ENCODE measurements at places on chromosomes 13 and 19. TPM values are rescaled to one million over a fixed set of nuclear protein-coding genes. Genes with fewer than 3 reads are reported as not detected.

Gene DAND5
- total RNA-seq: not detected

Gene CD70
- 0.30 TPM for total RNA-seq

- DNase-seq: no peak
These were observed 53.6 kb downstream of the TDRD12 start for GRCh38 chr19:32773126-32773525.

DNA sequence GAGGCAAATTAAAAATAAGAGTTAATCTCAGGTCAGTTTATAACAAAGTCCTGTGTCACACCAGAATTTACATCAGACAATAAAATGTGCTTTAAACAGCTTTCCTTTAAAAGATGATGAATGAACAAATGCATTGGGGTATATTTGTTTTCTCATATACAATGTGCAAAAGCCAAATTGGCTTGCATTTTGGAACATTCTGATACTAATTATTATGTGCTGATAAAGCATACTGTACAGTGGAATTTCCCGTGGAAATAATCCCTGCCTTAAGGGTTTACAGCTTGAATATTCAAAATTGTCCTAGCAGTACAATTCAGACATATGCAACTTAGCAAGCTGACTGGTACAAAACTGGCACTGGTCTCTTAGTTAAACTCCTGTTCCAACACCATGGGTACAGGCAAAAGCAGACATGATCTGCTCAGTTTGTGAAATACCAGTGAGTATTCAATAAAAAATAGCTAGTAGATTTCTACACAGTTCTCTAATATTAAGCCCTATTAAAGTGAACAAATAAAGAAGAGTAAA is 373.4 kb downstream of the SLITRK1 start:
- no peak for DNase-seq

DNA sequence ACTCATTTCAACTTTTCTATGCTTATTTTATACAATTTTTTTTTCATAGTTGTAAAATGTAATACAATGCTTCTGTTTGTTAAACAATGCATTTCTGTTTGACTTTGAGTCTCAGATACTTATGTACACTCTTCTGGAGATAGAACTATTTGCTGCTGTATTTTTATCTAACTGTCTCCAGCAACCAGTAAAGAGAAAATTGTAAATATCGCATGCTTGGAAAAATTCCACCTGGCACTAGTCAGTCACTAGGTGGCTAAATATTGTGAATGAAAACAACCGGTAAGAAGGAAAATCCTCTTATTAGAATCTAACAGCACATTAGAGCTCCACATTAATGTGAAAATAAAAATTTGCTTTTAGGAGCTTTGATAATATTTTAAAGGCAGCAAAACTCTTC is 876.5 kb downstream of the PCDH9 start:
- DNase-seq: no peak

DNA sequence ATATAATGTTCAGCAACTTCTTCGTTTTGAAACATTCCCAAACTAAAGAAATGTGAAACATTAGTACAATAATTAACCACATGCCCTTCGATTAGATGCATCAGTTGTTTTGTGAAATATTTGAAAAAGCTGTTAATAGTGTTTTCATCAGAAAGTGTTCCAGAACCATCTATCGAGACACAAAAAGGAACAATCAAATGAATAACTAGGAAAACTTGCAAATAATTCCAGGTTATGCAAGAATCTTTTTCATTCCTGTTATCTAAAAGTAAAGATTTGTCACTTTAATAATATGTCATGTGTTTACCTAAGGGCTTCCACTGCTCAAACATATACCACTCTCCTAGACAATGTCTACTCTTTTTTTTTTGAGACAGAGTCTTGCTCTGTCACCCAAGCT is 904.2 kb upstream of the MIR17HG start:
- no peak for DNase-seq

DNA sequence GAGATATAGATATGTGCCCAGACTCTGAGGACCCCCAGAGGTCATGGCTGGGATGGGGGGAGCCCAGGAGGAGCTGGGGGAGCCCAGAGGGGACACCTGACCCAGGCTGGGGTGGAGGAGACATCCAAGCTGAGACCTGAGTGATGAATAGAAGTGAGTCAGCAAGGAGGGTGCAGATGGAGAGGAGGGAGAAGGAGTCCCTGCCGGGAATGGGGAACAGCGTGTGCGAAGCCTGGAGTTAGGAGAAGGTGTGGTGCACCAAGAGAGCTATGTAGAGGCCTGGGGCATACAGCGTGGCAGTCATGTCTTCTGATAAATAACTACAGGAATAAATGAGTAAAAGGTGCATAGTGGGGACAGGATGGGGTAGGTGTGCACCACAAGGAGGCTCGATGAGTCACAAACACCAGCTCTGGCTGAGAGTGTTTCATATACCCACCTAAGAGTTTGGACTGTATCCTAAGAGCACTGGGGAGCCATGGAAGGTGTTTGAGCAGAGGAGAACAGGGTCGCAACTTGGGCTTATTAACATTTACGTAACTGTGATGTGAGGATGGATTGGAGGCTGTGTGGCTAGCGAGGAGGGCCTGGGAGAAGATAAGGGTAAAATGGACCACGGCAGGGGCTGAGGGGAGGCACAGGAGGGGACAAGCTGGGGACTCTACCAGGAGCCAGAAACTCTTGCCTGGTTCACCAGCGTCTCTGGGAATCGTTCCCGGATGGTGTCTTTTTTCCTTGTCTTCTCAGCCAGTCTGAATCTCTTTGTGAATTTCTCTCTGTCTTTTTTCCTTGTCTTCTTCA is 1.4 kb downstream of the CEACAM18 start:
- no peak for DNase-seq

DNA sequence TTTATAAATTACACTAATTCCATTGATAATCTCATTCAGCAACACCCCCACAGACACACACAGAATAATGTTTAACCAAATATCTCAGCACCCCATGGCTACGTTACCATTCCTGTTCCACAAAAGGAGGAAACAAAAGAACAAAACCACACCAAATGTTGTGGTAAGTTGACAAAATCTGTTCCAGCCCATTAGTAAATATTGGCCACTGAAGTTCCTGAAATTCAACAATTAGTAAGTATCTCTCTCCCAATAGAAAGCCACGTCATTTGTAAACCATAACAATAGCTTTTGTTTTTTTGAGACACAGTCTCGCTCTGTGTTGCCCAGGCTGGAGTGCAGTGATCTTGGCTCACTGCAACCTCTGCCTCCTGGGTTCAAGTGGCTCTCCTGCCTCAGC is 2.3 kb upstream of the FCAR start:
- no peak for DNase-seq

All from skin of body (tissue), 3 donors.